PC-9 (cell line): ENCODE measurements at places on chromosomes 4 and X.

DNA sequence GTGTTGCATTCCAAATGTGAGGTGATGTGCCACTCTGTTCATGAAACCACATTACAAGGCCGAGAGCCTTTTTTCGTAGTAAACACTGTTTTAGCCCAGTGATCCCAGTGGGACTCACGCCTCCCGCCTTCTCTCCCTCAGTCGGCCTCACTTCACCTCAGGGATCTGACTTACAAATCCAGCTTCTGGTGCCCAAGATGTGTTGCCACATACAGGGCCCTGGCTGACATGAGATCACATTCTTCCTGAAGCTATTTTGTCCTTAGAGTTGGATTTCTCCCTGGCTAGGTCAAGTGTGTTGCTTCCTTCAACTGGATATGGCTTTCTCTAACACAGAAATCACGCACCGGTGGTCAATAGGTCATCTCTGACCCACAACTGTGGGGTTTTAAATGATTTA, 354.7 kb downstream of the FBXW7 start:
- DNase-seq, result no peak

GRCh38 chr4:128363966-128364365, 76.4 kb upstream of the PGRMC2 start:
- DNase-seq, result no peak

- DNase-seq, result no peak
These were observed 244.2 kb upstream of the GRID2 start for GRCh38 chr4:92059615-92060014.

- DNase-seq, result no peak
These were observed 22.2 kb upstream of the MANBA start for GRCh38 chr4:102783006-102783405.

DNA sequence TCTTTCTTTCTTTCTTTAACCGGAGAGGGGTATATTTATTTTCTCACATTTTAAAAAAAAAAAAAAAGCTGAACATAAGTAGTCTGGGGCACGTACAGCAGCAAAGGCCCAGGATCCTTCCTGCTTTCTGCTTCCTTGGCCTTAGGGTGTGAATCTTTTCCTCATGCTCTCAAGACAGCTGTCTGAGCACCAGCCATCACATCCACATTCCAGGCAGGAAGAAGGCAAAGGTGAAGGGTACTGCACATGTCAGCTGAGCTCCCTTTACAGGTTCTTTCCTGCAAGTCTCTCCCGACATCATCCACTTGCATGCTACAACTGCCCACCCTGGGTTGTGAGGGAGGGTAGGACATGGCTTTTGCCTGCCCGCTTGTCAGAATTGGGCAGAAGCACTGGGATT, 63.7 kb upstream of the GDPD2 start:
- no peak for DNase-seq

DNA sequence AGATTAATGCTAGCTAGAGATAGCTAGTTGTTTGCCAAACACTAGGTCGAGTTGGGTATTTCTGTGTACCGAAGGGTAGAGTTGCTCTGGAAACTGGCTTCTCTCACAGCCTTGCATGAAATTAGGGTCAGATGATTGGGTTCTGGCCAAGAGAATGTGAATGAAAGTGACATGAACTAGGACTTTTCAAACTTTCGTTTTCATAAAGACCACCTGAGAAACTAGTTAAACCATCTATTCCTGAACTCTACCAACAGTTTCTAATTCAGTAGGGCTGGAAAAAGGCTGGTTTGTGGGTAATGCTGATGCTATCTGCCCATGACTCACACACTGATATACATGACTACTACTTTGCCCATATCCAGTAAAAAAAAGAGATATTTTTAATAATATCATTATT, 157.6 kb downstream of the GASK1B start:
- DNase-seq, result peak; percentile 12

DNA sequence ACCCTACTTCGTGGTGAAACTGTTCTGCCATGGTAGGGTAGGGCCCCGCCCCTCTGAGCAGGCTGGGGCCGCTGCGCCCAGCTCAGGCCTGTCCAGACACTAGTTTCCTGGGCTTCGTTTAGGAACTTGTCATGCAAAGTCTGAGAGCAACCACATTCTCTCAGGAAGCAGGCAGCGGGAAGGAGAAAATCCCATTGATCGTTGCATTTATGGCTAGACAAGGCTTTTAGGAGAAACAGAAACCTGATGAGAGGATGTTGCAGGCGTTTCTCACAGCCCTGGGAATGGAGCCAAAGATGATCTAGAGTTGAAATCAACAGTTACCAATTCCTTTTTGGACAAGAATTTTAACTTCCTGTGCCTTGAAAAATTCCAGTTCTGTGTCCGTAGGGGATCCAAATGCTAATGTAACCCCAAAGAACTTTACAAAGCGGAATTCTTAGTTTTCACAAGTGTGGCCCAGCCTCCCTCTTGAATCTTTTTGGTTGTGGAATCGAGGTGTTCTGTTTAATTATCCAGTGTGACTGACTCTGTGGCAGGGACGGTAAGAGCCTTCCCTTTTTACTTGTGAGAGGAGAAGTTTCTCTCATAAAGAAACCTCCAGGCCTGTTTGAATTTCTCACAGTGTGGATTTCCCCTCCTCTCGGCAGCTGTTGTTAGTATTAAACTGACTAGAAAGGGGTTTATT, 4.5 kb upstream of the CXCL9 start:
- no peak for DNase-seq

- no peak for DNase-seq
These were observed 47.7 kb downstream of the ARHGEF38 start for GRCh38 chr4:105599932-105600655.

GRCh38 chr4:5796976-5797375, 86.0 kb downstream of the EVC start:
- no peak for DNase-seq

DNA sequence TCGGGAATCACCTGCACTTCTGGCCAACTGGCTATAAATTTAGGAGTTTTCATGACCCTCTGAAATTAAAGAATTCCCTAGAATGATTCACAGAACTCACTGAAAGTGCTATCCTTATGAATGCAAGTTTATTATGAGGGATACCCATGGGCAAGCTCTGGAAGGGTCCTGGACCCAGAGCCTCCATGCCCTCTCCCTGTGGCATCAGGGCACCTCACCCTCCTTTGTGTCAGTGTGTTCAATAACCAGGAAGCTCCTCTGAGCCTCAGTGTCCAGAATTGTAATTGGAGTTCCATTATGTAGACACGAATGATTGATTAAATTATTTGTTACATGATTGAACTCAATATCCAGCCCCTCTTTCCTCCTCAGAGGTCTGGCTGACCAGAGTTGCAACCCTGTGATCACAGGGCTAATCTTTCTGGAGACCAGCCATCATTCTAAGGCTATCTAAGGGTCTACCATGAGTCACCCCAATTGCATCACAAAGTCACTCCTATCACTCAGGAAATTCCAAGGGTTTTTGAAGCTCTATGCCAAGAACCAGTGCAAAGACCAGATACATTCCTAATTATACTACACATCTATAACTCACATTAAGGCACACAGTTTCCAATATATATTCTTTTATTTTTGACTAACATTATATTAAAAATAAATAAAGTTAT, 8.9 kb downstream of the ANXA3 start:
- peak; percentile 35 for DNase-seq

- no peak for DNase-seq
These were observed 795.6 kb upstream of the GALNTL6 start for GRCh38 chr4:171017593-171017992.

DNA sequence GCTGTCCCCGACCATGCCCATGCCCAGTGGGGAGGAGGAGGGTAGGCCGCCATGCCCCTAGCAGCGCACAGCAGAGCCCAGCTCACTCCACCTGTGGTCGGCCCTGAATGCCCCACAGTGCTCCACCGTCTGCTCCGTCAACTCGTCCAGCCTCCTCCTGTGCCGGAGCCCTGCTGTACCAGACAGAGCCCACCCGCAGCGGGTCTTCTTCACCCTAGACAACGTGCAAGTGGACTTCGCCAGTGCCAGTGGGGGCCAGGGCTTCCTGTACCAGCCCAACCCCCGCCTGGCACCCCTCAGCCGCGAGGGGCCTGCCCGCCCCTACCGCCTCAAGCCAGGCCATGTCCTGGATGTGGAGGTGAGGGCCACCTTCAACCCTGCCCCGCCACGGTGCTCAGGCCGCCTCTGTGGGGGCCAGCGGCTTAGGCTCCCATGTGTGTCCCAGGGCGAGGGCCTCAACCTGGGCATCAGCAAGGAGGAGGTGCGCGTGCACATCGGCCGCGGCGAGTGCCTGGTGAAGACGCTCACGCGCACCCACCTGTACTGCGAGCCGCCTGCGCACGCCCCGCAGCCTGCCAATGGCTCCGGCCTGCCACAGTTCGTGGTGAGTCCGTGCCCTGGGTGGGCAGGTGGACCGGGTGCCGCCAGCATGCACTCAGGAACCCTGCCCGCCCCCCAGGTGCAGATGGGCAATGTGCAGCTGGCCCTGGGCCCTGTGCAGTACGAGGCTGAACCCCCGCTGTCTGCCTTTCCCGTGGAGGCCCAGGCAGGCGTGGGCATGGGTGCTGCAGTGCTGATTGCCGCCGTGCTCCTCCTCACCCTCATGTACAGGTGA, 6.9 kb upstream of the SRPK3 start:
- no peak for DNase-seq

GRCh38 chrX:55818673-55819375, 101.3 kb downstream of the RRAGB start:
- peak; percentile 57 for DNase-seq

- no peak for DNase-seq
These were observed 222.1 kb downstream of the FRMPD4 start for GRCh38 chrX:12360383-12360782.

DNA sequence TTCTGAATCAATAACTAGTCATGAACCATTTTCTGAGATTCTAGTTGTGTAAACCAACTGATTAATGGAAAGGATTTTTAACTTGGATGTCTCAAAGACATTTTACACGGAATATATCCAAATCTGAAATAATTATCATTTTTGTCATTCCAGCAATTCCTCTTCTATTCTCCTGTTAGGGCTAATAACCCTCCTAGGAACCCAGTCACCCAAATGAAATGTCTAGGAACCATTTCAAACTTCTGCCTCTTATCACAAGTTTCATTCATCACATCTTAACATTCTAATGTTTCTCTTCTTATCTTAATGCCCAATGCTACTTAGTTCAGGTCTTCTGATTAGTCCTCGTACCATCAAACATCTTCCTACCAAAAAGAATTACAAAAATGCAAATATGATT, 639.8 kb downstream of the DMD start:
- no peak for DNase-seq
